ENCODE measurements at places on chromosomes 6 and 20.

GRCh38 chr6:105014954-105015353 lies 58.0 kb downstream of the LIN28B start:
- no peak for DNase-seq

DNA sequence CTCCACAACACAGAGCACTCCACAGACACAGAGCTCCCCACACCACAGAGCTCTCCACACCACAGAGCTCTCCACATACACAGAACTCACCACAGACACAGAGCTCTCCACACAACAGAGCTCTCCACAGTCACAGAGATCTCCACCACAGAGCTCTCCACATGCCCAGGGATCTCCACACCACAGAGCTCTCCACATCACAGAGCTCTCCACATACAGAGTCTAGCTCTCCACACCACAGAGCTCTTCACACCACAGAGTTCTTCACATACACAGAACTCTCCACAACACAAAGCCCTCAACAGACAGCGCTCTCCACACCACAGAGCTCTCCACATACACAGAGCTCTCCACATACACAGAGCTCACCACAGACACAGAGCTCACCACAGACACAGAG lies 55.3 kb downstream of the ERMARD start:
- no peak for DNase-seq

- DNase-seq = no peak
These were observed 152.9 kb upstream of the MAP3K7 start for GRCh38 chr6:90739802-90740201.

- DNase-seq = no peak
These were observed 10.7 kb upstream of the CLPSL2 start for GRCh38 chr6:35765739-35766138.

DNA sequence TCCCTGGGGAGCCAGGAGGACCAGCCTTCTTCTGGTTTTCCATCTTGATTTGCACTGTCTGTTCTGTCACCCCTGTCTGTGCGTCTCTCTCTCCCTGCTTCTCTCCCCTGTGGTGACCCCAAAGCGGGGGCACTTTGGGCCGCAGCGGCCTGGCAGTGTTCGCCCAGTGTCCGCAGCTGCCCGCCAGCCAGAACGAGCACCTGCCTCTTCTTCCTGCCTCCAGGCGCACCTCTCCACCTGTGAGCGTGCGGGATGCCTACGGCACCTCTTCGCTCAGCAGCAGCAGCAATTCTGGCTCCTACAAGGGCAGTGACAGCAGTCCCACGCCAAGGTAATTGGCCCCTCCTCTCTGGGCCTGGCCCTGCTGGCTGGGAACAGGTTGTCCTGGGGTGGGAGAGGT lies 30.8 kb downstream of the SNPH start:
- DNase-seq = no peak
